ENCODE measurements at places on chromosomes 2 and 18. TPM values are rescaled to one million over a fixed set of nuclear protein-coding genes. Genes with fewer than 3 reads are reported as not detected.

The ADCYAP1 gene
- total RNA-seq = not detected

GRCh38 chr2:129891341-129892320, 87.8 kb upstream of the RAB6C start:
- no peak overlapping the region for H3K4me3 ChIP-seq
- peaks cover 5% of the 10 kb centered on the region for H3K27me3 ChIP-seq
- DNase-seq = no peak
- H3K27ac ChIP-seq = no peak overlapping the region

The SCYGR4 gene
- total RNA-seq = not detected

- no peak overlapping the region for H3K27ac ChIP-seq
- H3K36me3 ChIP-seq = peaks cover 17% of the 10 kb centered on the region
- no peak overlapping the region for H3K4me3 ChIP-seq
Measured at GRCh38 chr2:65232636-65233035, 5.0 kb downstream of the ACTR2 start.

Data from heart right ventricle (tissue), 16 donors.